Neural cell (in vitro differentiated cells): ENCODE measurements at places on chromosomes 13 and 19. TPM values are rescaled to one million over a fixed set of nuclear protein-coding genes. Genes with fewer than 3 reads are reported as not detected.

AZU1 gene
- polyA plus RNA-seq, result 1.0 and 1.1 TPM in 2 replicates

RNF17 gene
- polyA plus RNA-seq, result not detected in 2 replicates

FAM98C gene
- polyA plus RNA-seq, result 57.0 and 79.3 TPM in 2 replicates

ATP11A gene
- 3.0 TPM in 2 replicates for polyA plus RNA-seq

TMEM221 gene
- polyA plus RNA-seq, result not detected in 2 replicates

ZNF761 gene
- polyA plus RNA-seq, result 11.4 and 16.8 TPM in 2 replicates

SLC25A41 gene
- 3.8 and 4.2 TPM in 2 replicates for polyA plus RNA-seq

S1PR5 gene
- polyA plus RNA-seq, result not detected in 2 replicates

LILRB4 gene
- polyA plus RNA-seq, result not detected in 2 replicates

RFXAP gene
- polyA plus RNA-seq, result 11.2 and 14.2 TPM in 2 replicates

ZNF540 gene
- 22.5 and 24.7 TPM in 2 replicates for polyA plus RNA-seq

MKNK2 gene
- 27.6 and 37.6 TPM in 2 replicates for polyA plus RNA-seq

FAM124A gene
- polyA plus RNA-seq, result 3.0 and 4.7 TPM in 2 replicates

ZFP82 gene
- 17.1 and 19.7 TPM in 2 replicates for polyA plus RNA-seq

PRTN3 gene
- polyA plus RNA-seq, result 0.54 TPM in 1 of 2 replicates, not detected in the other

ZNF90 gene
- polyA plus RNA-seq, result 0.37 and 3.1 TPM in 2 replicates

DENND1C gene
- 0.17 TPM in 1 of 2 replicates, not detected in the other for polyA plus RNA-seq
